ENCODE measurements at places on chromosomes 11 and 22.

DNA sequence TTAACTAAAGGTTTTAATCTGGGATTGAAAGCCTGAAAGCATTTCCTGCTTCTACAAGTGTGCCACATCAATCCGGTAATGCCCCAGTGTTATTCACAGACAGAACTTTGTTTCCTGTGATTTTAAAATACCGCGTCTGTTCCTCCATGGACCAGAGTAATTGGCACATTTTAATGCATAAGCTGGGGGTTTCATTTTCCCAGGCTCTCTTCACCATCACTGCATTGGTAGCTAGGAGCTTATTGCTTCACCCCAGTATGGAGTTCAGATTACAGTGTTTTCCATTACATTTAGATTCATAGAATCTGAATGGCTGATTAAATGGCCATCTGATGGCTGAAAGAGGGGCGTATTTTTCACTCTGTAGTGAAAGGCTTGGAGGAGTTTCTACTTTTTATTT, 25.7 kb upstream of the CRTAM start:
- no peak for DNase-seq

DNA sequence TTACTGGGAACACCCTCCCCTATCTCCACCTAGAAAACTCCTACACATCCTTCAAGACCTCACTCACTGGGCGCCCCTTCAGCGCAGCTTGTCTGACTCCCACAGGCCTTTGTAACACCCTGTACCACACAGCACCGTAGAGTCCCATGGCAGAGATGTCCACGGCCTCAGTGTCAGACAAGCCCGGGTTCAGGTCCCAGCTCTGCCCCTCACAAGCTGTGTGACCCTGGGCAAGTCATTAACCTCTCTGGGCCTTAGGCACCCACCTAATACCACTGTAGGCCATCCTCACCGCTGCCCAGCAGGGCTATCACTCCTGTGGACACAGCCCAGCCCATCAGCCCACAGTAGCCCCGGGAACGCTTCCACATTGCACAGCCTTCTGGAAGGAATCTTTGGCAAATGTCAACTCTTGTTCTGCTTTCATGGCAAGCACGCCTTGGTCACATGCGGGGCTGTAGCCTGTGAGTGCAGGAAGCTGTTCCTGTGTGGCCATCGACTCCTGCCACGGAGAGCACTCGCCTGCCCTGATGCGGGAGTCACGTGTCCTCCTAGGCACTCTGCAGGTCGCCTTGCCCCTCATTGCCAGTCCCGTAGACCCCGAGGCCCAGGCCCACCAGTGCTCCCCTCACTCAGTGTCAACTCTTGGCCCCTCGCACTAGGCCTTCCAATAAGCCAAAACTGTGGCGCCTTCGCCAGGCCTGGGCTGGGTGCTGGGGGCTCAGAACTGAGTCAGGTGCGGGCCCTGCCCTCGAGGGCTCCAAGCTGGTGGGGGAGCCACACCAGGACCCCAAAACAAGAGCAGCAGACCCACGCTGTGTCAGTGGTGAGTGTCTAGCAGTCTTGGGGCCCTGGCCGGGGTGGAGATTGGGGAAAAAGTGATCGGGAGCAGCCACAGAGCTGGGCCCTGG, 32.9 kb upstream of the RFPL3 start:
- DNase-seq: no peak

- peak; percentile 93 for DNase-seq
Observed at GRCh38 chr11:35427071-35427470, 7.7 kb upstream of the SLC1A2 start.

DNA sequence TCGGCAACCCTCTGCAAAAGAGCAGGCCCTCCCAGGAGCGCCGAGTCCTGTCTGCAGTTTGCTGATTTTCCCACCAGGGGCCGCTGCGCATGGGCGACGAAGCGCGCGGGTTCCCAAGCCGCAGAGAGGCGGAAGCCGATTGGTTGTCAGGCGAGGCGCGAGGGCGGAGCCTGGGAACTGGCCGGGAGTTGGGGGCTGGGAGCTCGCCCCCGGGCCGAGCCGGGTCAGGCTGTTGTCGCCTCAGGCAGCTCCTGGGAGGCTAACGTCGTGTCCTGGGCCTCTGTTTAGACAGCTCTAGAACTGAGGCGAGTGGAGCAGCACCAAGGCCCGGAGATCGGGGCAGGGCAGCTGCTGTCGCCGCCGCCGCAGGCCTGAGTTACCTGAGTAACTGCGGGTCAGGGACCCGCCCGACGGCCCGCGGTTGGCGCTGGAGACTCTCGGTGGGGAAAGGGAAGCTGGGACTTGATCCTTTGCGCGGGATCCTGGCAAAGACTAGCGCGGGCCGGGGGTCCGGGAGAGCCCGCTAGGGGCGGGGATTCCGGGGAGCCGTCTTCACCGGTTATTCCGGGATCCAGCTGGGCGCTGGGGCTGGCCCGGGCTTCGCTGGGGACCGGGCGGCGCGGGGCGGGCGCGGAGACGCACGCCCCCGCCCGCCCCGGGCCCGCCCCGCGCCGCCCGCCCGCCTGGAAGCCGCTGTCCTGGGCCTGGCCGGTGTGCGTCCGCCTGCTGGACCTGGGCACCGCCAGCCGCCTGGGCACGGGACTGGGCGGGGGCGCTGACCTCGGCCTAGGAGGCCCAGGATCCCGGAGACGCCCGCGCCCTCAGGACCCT, at the start of gene STIM1:
STIM1 (plus strand) TSS at position 688 of the 831 bp plus-strand sequence. CDS start 607 bp downstream, outside the sequence.
- DNase-seq: peak; percentile 91

GRCh38 chr11:15819679-15820286, 536.6 kb downstream of the SOX6 start:
- DNase-seq: peak; percentile 37

- DNase-seq: no peak
Observed at GRCh38 chr11:70578371-70578770, 180.0 kb downstream of the CTTN start.

DNA sequence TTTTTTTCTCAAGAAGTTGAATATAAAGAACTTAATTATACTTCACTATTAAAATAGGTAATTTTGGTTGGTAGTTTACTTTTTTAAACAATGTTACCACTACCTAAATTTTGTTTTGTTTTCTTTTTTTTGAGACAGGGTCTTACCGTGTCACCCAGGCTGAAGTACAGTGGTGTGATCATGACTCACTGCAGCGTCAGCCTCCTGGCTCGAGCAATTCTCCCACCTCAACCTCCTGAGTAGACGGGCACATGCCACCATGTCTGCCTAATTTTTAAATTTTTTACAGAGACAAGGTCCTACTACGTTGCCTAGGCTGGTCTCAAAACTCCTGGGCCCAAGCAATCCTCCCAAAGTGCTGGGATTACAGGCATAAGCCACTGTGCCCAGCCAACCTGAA, 17.6 kb downstream of the SPCS2 start:
- DNase-seq: no peak

DNA sequence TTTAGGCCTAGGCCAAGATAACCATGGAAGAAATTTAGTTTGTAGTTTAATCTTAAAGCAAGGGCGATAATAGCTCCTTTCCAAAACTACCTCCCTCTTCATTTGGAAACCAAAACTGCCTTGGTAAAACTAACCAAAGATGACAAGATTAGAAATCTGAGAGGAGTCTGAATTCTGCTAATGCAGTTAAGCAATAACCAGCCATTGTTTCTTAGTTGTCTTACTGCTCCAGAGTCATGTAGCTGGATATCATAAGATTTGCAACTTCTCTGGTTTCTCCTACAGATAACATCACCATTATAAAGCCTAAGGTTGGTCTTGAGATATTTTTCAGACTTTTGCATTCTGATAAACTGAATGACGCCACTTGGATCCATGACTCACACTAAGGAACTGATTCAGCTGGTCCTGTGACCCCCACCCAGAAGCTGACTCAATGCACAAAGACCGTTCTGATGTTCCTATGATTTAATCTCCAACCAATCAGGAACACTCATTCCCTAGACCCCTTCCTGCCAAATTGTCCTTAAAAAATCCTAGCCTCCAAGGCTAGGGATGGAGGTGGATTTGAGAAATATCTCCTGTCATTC, 200.8 kb downstream of the LUZP2 start:
- DNase-seq: peak; percentile 47

- DNase-seq: no peak
Observed at GRCh38 chr22:22584722-22585121, 25.7 kb upstream of the PRAME start.

DNA sequence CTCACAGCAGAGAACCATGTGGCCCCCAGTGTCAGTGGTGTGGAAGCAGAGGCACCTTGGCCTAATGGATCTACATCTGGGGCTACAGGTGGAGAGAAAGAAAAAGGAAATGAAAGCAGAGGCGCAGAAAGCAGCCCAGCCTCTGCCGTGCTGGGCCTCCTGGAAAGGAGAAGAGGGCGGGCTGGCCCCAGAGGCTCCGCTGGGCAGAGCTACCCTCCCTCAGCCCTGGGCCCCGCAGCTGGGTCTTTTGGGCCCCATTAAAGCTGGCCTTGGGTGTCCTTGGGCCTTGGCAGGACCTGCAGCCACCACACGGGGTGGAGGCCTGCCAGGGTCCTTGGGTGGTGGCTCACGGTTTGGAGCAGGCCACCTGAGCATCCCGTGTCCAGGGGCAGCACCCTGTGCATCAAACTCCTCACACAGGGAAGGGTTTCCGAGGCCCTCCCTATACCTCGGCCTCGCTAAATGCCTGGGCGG, 31.6 kb upstream of the GAL start:
- no peak for DNase-seq

DNA sequence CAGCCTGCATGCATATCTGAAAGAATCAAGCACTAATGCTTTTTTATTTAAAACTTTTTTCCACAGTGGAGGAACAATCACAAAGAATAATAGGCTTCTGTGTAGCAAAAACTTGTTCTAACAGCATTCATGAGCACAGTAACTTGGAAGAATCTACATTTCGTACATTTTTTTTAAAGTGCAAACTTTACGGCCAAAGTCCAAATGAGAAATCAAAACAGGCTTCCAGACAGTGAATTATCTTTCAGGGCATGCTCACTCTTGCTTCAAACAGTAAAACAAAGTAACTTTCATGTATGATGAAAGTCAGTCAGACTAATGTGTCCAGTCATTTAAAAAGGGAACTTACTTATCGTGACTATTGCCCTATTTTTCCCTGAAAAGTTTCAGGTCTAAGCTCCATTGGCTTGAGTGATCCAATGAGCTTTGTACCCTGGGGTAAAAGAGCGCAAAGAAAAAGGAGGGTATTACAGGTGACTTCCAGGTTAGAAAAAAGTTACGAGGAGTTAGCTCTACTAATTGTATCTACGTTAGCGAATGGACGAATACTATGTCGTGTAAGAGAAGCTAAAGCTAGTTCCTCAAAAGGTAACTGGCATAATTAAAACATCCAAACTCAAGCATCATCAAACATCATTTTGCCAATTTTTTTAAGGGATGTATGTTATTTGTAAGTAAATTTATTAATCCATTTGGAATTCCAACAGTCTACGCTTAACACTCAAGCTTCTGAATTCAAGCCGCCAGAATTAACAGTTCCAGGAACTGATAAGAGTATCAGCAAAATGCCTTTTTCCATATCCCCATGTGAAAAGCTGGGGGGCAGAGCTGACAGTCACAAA, 1.7 kb downstream of the PICALM start:
- no peak for DNase-seq

- no peak for DNase-seq
Observed at GRCh38 chr22:28607795-28608194, 71.8 kb downstream of the TTC28 start.

DNA sequence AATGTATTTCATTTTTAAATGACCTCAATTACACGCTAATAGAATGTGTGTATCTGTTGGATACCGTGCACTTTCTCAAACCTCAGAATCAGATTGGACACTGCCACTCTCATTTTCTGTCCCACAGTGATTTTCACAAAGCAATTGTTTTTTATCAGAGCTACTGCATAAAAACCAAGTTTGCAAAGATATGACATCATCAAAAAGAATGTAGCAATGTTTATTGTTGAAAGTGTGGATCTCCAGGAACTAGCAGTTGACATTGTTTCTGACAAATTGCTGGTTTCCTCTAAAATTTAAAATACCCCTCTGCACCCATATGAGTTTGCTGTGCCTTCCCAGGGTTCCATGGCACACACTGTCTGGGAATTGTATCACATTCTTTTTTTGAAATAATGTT, 362.7 kb upstream of the DDI1 start:
- DNase-seq: peak; percentile 53

DNA sequence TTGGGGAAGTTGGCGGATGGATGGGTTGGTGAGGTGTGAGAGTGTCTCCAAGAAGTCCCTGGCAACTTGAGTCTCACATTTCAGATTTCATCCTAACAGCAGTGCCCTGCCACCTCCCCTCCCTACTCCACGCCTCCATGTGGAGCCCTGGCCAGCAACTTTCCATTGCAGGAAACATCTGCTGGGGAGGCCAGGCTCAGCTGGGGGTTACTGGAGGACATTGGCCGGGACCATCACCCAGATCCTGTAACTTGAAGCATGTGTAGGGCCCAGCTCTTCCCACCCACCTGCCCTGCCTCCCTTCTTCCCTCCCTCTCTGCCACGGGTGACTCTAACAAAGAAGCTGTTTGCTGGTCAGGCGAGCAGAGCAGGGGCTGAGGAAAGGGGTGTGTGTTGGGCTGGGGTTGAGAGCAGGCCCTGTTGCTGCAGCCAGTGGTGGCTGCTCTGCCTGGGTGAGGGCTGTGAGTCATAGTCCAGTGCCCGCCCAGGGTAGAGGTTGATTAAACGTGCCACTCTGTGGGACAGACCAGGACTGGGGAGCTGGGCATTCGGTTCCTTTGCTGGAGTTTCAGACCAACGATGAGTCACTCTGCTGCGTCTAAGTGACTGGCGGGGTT, 64.0 kb downstream of the SCN3B start:
- peak; percentile 38 for DNase-seq

DNA sequence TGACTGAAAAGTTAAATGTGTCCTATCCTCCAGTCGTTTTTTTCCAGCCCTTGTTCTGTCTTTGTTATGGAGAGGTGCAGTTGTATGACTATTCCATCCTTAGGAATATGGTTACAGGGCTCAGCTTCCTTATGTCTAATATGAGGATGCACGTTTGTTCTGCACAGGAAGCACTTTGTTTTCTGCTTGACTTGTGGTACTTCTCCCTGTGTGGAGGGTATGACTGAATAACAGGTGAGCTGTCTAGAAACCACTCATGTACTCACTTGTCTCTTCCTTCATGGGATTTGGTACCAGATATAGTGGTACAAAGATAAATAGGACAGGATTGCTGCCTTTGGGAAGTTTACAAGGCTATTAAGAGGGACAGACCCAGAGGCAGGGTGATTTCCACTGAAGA, 17.4 kb downstream of the CABIN1 start:
- no peak for DNase-seq

- DNase-seq: peak; percentile 0
Observed at GRCh38 chr11:29957431-29957830, 59.4 kb downstream of the KCNA4 start.

Data from fibroblast of skin of back (primary cell).